ENCODE measurements at places on chromosomes 13 and 19.

- DNase-seq: no peak
Observed at GRCh38 chr19:13339869-13340268, 166.4 kb downstream of the CACNA1A start.

DNA sequence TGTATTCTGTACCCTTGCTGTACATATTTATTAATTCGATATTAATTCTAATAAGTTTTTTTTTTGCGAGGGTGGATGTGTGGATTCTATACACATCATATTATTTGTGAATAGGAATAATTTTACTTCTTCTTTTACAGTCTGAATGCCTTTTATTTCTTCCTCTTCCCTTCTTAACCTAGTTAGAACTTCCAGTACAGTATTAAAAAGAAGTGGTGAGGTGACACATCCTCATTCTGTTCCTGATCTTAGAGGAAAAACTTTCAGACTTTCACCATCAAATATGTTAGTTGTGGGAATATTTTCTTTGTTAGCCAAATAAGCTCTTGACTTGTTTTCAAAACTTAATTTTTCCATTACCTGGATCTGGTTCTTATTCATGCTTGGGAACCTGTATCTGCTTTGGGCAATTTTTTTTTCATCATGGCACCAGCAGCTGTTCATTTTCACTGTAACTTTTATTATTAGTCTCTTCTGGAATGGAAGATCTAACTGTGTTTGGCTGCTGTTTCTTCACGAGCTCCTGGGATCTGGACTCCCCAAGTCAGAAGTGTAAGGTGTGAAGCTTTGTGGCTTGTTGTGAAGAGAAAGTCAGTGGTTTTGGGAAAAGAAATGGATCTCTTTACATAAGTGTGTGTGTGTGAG, 33.1 kb downstream of the RGCC start:
- no peak for DNase-seq

DNA sequence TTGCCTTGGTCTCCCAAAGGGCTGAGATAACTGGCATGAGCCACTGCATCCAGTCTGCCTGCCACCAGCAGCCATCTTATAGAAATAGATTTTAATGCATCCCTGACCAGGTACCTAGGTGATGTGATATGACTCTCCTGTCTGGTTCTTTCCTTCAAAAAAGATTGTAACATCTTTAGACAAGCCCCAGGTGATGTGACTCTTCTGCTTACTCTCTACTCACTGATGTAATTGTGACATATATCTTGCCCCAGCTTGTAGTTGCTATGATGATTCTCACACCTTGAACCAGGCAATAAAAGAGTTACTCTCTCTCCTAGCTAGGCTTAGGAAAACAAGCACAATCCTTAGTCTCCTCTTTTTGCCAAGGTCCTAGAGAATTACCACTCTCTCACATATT, 30.6 kb upstream of the ZNF681 start:
- no peak for DNase-seq

DNA sequence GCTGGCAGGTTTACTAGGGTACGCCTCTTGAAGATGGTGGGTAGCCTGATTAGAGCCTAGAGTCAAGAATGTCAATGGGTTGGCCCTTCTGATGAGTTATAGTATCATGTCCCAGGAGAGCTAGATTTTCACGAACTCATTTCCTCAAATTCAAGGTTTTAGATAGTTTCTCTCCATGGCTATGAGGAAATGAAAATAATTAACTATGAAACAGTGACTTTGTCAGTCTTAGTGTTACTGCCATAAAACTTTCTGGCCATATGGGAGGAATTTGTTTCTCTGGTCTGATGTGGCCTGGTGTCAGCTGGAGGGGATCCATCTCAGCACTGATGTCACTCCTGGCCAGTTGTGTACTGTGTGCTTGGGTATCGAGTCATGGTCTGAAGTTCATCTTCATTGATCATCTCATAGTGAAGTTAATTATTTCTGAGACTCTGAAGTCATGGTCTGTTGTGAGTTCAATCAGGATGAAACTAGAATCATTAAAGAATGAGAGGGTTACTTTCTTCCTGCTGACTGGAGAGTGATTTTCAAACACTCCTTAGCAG, 49.4 kb upstream of the TNFSF11 start:
- no peak for DNase-seq

DNA sequence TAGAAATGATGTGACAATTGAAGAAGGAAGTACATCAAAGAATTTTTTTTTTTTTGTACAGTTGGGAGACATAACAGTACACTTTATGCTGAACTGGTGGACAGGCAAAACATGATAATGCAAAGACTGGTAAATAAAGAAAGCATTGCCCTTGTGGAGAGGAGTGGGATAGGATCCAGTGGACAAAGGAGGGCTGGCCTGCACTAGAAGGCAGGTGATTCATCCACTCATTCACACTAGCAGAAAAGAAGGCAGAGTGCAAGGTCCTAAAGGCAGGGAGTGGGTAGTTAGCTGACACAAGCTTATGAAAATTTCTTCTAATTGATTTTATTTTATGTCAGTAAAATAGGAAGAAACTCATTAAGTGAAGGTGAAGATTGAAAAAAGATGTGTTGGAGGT, 17.6 kb upstream of the NALCN start:
- no peak for DNase-seq

Measured in D341Med (cell line).